ENCODE measurements at places on chromosomes 5 and 9. TPM values are rescaled to one million over a fixed set of nuclear protein-coding genes. Genes with fewer than 3 reads are reported as not detected.

The CCNO gene
- 3.2 TPM for total RNA-seq

The SLC4A9 gene
- not detected for total RNA-seq

The PDE4D gene
- 0.16 TPM for total RNA-seq

The NDOR1 gene
- total RNA-seq, result 32.6 TPM

The SHISAL2B gene
- not detected for total RNA-seq

The DCANP1 gene
- not detected for total RNA-seq

The LCN9 gene
- not detected for total RNA-seq

The GPR21 gene
- not detected for total RNA-seq

The MOB3B gene
- total RNA-seq, result 11.7 TPM

The CACNA1B gene
- 0.04 TPM for total RNA-seq

The ACOT12 gene
- not detected for total RNA-seq

The LVRN gene
- 2.9 TPM for total RNA-seq

The NKD2 gene
- 0.38 TPM for total RNA-seq

The IFNK gene
- not detected for total RNA-seq

The RAB3C gene
- total RNA-seq, result not detected

The DRD1 gene
- total RNA-seq, result not detected

The SV2C gene
- total RNA-seq, result not detected

The ANKRD34B gene
- total RNA-seq, result not detected

The CCL21 gene
- not detected for total RNA-seq

The ABO gene
- total RNA-seq, result 15.3 TPM

All from K562 (cell line).